ENCODE measurements at places on chromosomes 5 and 9.

DNA sequence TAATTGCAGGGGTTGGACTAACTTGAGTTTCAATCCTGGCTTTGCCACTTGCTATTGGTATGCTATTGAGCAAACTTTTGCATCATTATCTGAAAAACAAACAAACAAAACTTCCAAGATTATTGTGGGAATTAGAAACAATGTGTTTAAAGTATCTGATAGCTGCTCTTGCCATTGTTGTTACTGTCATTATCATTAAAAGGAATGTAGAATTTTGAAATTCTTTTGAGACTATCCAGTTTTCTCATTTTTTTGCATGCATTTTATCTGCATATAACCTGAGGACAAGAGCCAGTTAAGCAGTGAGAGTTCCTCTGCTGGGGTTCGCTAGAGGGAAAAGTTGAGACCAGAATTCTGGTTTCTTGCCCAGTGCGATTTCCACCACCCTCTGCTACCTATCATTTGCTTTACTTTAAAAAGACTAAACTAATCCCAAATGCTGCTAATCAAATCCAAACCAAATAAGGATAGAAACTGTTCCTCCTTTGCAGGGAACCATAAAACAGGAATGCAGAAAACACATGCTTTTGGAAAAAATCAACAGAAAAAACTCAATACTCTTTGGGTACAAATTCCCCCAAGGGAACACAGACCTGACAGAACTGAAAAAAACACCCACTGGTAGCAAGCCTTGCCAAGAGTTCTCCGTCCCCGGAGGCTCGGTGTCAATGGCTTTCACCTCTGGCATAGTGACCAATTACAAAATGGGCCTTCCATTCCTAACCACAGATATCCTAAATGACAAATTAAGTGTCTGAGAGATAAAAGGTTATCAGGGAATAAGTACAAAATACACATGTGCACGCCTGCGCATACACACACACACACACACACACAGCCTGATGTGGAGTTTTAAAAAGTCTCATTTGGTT lies 373.7 kb downstream of the ARL15 start:
- peak; percentile 71 for DNase-seq

DNA sequence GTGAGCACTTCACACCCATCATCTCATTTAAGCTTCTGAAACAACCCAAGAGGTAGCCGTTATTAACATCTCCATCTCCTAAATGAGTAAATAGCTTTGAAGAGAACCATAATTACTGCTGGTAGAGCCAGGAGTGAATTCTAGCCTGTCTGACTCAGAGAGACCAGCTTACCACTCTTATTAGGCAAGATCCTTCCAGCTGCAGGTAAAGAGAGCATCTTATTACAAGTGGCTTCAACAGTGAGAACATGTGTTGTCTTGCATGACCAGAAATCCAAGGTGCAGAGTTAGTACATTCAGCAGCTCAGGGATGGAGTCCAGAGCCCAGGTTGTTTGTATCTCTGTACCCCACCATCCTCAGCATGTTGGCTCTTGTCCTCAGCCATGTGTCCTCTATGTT lies 10.9 kb upstream of the AFAP1L1 start:
- no peak for DNase-seq

- no peak for DNase-seq
Measured at GRCh38 chr9:34059954-34060353, 11.3 kb upstream of the UBAP2 start.

GRCh38 chr5:172697123-172698121 lies 56.4 kb downstream of the NEURL1B start:
- DNase-seq = no peak

GRCh38 chr5:151002681-151003502 lies 17.5 kb upstream of the GPX3 start:
- DNase-seq = no peak

GRCh38 chr5:132222649-132223038 lies 5.0 kb downstream of the P4HA2 start:
- DNase-seq = no peak

GRCh38 chr9:35726931-35727330 lies 5.1 kb downstream of the TLN1 start:
- no peak for DNase-seq

All from BJ (cell line).